ENCODE measurements at places on chromosomes 11 and 22.

- DNase-seq = no peak
Observed at GRCh38 chr11:36695571-36695970, 97.5 kb upstream of the RAG2 start.

DNA sequence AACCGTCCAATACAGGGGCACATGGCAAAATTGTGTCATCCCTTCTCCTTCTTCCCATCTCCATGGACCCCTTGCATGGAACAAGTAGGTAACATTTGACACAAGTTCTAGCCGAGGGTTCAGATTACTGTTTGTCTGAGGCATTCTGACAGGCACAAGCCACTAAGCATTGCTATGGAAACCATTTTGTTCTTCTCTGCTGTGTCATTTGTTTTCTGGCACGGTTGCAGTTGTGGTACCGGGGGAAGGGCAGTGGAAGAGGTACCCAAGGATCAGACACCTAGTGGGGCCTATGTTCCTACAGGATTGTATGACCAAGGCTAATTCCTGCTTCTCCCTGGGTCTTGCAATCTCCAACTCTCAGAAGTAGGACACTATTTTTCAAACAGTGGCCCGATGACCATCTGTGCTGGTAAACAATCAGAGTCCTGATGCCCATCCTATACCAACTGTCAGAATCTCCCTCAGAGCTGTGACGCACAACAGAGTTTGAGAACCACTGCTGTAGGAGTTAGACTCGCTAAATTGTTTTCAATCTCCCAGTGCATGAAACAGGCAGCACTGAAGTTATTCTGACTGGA is 69.3 kb downstream of the KCNC1 start:
- DNase-seq = no peak

DNA sequence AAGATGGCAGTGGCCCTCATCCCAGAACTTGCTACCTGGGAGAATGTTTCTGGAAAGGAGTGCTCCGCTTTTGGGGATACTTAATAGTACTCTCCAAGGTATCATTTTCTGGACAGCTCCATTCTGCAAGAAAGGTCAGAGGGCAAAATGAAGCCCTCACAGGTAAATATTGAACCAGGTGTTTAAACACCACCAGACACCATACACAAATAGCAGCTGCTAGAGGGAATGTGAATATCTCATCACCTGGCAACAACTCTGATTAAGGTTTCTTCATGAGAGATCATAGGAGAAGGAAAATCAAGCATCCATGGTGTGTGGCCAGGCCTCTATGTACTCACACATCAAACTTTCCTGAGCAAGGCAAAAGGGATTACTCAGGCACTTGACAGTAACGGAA is 226.1 kb upstream of the FAT3 start:
- no peak for DNase-seq

DNA sequence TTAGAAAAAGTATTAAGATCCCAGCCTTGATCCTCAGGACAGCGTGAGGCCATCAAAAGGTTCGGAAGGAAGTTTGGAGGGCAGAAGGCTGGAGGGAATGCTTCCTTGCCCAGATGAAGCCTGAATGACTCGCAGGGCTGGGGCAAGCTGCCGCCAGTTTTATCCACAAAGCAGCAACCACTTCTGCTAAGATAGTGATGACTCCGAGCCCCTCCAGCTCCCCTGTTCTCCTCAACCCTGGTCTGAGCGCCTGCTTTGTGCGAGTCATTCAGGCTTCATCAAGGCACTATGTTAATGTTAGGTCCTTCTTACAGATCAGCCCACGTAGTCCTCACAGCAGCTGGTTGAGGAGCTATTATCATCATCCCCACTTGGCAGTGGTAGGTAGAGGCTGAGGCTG is 158.8 kb downstream of the COMMD9 start:
- no peak for DNase-seq

GRCh38 chr11:64020976-64021756 is 14.6 kb upstream of the FLRT1 start:
- DNase-seq = no peak

GRCh38 chr22:23495614-23496444 is 84.3 kb downstream of the IGLL1 start:
- DNase-seq = no peak

DNA sequence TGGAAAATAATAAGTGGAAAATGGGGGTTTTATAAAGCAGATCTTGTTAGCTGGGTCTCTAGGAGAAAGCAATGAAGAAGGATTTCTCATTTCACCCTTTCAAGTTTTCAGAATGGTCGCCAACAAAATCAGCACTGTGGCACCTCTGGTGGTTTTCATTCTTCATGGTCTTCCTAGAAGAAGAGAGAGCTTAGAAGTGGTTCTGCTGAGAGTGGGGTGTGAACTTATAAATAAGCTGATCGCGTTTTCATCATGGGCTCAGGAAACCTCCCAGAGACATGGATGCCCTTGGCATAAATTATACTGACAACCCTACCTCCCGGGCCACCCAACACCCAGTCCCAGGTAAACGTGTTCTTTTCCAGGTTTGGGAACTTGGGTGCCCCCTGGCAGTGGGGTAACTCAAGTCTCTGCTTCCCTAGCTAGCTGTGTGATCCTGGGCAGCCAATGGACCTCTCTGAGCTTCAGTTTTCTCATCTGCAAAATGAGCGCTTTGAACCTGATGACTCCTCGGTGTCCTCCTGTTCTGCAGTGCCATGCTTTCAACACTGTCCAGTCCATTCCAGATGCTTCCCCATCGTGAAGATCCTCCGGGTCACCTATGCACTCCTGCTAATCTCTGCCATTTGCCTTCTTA is 72.6 kb upstream of the GRAMD1B start:
- DNase-seq = no peak

GRCh38 chr11:78170874-78171549 is 17.4 kb downstream of the KCTD21 start:
- DNase-seq = no peak

DNA sequence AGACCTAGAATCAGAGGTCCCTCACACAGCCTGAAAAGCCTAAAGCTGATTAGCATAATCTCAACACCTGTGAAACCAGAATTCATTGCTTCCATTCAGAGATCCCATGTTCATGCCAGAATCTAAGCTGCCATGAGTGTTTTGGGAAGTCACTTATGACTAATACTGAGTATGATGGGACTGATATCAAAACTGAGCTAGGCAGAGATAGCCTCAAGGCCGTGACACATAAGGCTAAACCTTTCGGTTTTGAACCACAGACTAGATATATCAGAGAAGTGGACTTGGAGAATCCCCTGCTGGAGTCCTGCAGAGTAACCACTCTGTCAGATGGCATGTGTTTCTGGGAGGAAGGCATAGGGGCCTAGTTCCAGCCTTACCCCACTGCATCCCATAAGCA is 23.1 kb upstream of the GLYATL2 start:
- no peak for DNase-seq

DNA sequence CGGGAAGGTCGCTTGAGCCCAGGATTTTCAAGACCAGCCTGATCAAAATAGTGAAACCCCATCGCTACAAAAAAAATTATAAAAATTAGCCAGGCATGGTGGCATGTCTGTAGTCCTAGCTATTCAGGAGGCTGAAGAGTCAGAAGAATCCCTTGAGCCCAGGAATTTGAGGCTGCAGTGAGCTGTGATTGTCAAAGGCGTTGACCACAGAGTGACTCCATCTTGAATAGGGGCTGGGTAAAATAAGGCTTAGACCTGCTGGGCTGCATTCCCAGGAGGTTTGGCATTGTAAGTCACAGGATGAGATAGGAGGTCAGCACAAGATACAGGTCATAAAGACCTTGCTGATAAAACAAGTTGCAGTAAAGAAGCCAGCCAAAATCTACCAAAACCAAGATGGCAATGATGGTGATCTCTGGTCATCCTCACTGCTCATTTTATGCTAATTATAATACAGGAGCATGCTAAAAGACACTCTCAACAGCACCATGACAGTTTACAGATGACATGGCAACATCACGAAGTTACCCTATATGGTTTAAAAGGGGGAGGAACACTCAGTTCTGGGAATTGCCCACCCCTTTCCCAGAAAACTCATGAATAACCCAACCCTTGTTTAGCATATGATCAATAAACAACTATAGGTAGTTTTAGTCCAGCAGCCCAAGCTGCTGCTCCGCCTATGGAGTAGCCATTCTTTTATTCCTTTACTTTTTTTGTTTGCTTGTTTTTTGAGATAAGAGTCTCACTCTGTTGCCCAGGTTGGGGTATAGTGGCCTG is 2.8 kb upstream of the RDX start:
- no peak for DNase-seq

- DNase-seq = no peak
Observed at GRCh38 chr22:39723899-39724351, 153.4 kb downstream of the CACNA1I start.

DNA sequence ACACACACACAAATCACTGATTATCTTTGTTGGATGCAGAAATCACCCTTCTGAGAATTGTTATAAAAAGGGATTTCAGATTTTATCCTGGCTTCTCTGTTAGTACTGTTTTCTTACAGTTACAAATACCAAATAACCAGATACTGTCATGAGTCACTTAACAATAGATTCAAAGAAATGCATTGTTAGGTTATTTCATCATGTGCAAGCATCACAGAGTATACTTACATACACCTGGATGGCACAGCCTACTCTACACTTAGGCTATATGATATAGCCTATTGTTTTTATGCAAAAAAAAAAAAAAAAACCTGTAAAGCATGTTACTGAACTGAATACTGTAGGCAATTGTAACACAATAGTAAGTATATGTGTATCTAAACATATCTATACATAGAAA is 319.2 kb upstream of the ARHGAP42 start:
- no peak for DNase-seq

DNA sequence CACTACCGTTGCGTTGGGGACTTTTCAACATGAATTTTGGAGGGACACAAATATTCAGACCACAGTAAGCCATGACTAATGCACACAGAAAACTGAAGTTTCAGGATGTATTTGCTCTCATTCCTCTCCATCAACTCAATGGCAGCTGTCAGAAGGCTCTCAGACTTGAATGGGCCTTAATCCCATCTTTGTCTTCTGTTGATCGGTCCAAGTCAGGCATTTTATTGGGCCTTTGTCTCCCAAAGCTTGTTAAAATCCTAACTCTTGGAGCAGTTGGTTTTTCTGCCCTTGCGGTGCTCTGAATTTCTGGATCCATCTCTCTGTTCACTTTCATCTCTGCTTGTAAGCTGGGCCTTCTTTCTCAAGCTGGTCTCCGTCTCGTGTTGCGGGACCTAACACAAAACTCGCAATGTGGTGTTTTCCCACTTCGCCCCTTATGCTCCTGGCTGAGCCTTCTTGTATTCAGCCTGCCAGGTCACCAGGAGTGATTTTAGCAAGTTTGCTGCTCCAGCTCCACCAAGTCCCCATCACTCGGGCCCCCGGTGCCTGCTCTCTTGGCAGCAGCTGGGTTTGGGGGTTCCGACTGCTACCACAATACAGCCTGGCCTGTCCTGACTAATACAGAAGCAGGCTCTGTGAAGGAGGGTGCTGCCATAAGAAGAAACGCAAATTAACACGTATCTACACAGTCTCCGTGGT is 27.0 kb downstream of the TSPAN32 start:
- no peak for DNase-seq

DNA sequence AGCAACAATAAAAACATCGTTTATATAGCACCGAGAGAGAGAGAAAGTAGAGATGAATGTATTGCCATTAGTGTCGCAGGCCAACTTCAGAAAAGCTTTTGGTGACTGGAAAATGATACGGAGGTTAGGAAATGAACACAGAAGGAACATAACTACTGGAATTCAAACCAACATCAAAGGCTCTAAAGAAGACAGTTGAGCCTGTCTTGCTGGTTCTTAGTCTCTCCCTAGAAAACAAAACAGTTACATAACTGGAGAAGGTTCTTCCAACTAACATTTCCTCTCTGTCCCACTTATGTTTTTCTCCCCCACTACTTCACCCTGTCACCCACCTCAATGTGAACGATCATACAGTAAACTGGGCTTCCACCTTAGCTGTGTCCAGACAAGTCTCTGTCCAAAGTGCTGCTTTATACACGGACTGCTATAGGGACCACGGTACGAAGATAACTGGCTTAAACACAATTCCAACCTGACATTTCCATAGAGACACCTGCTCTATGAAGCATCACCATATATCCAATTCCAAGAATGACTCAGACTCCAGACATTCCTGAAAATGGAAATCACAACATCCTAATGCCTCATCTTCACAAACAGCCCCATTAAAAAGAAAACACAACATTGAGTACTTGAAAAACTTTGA is 85.2 kb upstream of the ARHGAP32 start:
- no peak for DNase-seq

GRCh38 chr22:38570779-38571364 is 889 bp upstream of the DMC1 start:
- DNase-seq = no peak

GRCh38 chr22:46860562-46860961 is 98.1 kb downstream of the TBC1D22A start:
- no peak for DNase-seq

DNA sequence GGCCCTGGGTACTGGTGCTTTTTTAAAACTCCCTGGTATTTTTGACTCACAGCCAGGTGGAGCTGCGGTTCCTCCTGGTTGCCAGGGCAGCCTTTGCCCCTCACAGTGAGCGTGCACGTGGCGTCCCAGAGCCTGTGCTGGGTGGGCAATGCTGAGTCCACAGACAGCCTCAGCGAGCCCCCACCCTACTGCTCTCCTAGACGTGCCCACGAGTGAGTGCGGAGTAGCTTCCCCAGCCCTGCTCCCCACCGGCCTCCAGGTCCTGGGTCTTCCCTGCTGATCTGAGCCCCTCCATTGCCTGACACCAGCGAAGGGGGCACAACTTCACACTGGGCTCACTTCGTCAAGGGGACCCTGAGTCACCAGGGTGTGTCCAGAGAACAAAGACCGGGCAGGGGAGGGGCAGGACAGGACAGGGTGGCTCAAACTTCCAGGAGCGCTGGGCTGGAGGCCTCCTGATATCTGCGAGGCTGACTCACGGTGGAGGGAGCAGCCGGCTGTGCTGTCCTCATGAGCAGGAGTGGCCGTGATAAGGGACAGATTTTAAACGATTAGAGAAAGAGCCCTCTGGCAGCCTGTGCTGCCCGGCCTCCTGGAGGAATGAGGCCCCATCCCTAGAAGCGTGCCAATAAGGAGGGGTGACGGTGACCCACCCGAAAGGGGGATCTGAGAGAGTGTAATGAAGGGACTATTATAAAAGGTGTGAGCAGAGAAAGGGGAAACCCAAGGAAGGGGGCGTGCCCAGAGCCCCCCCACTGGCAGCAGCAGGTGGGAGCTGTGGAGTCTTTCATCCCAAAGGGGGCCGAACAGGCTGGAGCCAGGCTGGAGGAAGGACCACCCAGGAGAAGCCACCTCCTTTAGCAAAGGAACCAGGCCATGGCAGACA is 129.3 kb upstream of the FGF3 start:
- DNase-seq = no peak

DNA sequence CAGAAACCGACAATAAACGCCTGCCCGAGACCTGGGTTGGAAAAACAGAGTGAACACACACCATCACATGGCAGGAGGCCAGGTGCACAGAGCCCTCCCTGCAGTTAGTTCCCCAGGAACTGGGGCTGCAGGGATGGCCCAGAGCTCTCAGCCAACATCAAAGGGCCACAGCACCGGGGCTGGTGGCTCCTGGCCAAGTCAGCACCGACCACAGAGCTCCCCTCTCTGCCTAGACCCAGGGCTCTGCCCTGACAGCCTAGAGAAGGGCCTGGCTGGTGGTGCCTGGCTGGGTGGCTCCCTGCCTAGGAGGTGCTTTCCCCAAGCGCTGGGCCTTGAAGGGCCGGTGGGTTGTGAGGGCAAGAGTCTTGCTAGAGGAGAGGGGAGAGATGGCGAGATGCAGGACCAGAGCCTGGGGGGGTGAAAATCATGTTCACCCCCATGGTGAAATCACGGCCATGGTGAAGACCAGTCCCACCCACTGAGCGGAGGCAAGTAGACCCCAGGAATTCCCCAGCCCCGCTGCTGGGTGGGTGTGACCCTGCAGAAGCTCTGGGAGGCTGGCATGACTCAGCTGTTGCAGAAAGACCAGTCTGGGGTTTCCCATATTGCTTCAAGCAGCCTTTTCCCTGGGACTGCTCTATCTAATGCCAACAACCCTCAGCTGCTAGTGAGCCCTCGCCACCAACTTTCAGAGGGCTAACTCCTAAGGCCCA is 7.2 kb upstream of the BID start:
- no peak for DNase-seq

Data from activated CD8-positive, alpha-beta memory T cell treated with anti-CD3 and anti-CD28 coated beads for 1 hour (primary cell).